ENCODE measurements at places on chromosomes 11 and 22. TPM values are rescaled to one million over a fixed set of nuclear protein-coding genes. Genes with fewer than 3 reads are reported as not detected.

The TSGA10IP gene
- not detected for total RNA-seq

The APOL4 gene
- 3.5 TPM for total RNA-seq

The KCNJ4 gene
- total RNA-seq = not detected

The CRYBB1 gene
- not detected for total RNA-seq

The MIOX gene
- total RNA-seq = not detected

The RCOR2 gene
- total RNA-seq = 0.16 TPM

The PPARA gene
- 12.9 TPM for total RNA-seq

The CBX6 gene
- total RNA-seq = 5.6 TPM

The PLAAT2 gene
- 0.84 TPM for total RNA-seq

The CRYBA4 gene
- total RNA-seq = not detected

The OOSP1 gene
- total RNA-seq = not detected

The MIEF1 gene
- total RNA-seq = 16.7 TPM

The SYT12 gene
- total RNA-seq = 0.92 TPM

The MYEOV gene
- 4.7 TPM for total RNA-seq

The GRAP2 gene
- 0.92 TPM for total RNA-seq

The BTBD10 gene
- total RNA-seq = 29.8 TPM

The APOL1 gene
- total RNA-seq = 19.0 TPM

The CDC45 gene
- total RNA-seq = 10.0 TPM

The PRG3 gene
- not detected for total RNA-seq

The ARHGAP32 gene
- 57.2 TPM for total RNA-seq

The TMEM223 gene
- 10.0 TPM for total RNA-seq

The BBOX1 gene
- 13.7 TPM for total RNA-seq

The HPX gene
- 0.64 TPM for total RNA-seq

The CARD10 gene
- total RNA-seq = 10.5 TPM

The OR51B5 gene
- total RNA-seq = not detected

The ADAMTS8 gene
- 0.56 TPM for total RNA-seq

The GPHA2 gene
- not detected for total RNA-seq

The PRR33 gene
- total RNA-seq = not detected

The SELENOM gene
- total RNA-seq = 13.7 TPM

Measured in esophagus mucosa (tissue), 1 donor.